SIG-M5 (cell line): ENCODE measurements at places on chromosomes 2 and 18.

DNA sequence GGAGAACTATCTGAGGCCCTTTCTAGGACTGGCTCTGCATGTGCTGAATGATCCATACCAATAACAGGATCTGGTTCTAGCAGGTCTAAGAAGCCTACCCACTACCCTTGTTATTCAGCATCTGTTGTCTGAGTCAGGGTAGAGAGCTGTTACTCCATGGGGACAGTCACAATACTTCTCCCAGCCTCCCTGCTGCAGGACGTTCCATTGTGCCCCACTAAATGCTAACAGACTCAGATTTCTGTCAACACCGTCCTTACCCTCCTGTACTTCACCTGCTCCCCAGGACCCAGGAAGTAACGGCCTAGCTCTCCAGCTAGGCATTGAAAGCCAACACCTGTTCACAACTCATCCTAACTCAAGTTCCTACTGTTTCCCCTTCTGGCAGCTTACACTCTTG, 719.7 kb upstream of the ID2 start:
- DNase-seq = no peak

DNA sequence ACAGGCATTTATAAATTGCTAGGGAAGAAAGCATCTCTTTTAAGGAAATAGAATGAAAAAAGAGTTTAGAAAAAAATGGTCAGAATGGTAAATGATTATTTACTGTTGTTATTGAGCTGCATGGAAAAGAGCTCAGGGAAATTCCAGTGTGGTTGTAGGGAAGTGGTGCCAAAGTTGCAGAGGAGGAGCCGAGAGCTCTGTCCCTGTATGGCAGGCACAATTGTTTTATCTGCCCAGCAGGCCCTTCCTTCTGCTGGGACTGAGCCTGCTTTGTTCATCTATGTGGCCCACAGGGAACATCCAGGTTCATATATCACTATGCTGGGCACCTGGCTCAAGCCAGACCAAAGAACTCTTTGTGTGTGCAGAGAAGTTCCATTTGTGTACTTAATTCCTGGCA, 80.8 kb upstream of the AGAP1 start:
- no peak for DNase-seq

GRCh38 chr18:55405893-55406406, 182.0 kb downstream of the TCF4 start:
- DNase-seq = no peak

- no peak for DNase-seq
Observed at GRCh38 chr18:33577685-33578517, at the start of gene ASXL3. TSS of gene ASXL3 (plus strand) at chr18:33578219. CDS start at chr18:33578632, 413 bp downstream.

DNA sequence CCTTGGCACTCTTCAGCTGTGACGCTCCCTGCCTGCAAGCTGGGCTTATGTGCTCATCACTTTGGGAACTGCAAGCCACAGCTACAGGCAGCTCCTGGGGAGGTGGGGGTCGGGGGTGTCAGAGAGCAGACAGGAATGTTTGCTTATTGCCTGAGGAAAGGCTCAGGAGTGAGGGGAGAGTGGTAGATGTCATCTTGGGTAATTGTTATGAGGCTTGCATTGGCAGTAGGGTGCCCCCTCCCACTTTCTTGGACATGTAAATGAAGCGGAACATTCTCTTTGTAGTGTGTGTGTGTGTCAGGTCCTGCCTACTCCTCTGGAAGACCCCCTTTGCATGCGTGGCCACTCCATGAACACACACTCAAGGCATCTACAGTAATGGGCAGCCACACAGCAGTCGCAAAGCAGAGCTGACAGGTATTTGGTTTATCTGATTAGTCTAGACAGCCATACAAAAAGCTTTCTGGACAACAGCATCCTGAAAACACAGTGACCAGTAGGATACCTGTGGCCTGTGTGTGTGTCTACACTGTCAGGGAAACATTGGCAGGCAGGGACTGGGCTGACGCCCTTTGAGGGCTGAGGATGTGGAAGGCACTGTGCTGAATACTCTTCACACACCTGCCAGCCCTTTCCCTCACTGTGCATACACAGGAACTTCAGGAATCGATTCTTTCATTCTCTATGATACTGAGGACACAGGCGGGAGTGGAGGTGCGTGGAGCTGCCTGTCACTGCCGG, 17.1 kb upstream of the MC2R start:
- DNase-seq = no peak

DNA sequence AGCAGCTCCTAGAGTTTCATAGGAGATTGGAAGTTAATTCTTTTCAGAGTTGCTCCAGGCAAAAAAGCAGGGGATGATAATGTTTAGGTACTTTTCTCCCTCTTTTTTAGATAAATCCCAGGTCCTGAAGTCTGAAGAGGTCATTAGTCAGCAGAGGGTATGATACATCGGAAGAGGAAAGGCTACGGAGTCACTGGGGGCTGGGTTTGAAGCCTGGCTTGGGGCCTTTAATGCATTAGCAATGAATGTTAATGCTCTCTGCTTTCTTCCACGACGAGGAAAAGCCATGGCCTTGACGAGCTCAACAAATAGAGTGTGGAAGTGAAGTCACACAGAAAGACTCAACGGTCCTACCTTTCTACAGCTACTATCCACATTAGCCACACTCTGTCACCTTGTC, 235.1 kb downstream of the NCKAP5 start:
- no peak for DNase-seq

- no peak for DNase-seq
Observed at GRCh38 chr2:197620133-197620532, 55.3 kb downstream of the RFTN2 start.

GRCh38 chr2:85185431-85185940, 52.3 kb downstream of the TCF7L1 start:
- DNase-seq = no peak

DNA sequence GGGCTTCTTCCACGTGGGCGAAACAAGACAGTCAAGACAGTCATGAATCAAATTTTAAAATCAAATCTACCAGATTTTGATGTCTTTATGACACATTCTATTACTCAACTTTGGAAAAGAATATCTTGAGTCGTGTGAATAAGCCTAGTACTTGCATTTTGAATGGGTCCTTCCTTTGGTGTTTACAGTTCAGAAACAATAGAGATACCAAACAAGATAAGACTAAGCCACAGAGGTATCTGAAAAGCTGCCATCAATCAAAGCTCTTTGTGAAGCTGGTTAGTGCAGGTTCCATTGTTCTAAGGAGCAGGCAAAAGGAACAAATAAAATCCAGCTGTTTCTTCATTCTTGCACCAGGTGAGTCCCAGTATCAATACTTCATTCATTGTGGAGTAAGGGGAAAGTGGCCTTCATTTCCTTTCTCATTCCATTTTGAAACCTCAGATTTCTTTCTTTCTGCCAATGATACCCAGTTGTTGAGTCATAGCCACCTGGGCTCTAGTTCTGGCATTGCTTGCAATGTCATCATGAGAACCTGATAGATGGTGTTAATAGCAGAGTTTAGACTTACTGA, 151.7 kb upstream of the L3MBTL4 start:
- no peak for DNase-seq

DNA sequence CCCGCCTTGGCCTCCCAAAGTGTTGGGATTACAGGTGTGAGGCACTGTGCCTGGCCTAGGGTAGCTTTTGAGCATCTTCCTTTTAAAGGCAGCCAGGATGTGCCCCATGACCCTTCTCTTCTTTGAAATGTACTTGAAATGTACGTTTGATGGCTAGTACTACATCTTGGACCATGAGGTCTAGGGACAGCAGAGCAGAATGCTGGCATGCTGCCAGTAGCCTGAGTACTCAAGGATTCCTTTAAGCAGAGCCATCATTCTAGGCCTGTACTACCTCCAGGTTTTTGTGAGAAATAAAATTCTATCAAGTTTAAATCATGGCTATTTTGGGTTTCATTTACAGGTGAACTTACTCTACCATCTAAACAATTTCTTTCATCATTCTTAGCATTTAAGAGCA, 2.9 kb upstream of the EML6 start:
- no peak for DNase-seq

DNA sequence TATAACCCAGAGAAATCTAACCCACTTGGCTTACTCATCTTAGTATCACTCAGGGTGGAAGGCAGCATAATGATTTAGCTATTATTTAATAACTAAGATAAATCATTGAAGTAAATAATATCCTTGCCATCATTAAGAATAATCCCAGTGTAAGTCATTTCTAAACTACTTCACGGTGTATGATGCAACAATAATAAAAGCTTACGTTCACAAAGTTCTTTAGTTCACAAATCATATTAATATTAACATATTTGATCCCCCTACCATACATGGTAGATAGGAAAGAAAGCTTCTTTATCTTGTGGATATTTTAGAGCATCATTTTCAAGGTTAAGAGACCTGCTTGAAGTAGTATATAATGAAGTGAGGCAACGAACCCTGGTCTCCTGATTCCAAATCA, 401.0 kb downstream of the NCKAP5 start:
- DNase-seq = no peak

DNA sequence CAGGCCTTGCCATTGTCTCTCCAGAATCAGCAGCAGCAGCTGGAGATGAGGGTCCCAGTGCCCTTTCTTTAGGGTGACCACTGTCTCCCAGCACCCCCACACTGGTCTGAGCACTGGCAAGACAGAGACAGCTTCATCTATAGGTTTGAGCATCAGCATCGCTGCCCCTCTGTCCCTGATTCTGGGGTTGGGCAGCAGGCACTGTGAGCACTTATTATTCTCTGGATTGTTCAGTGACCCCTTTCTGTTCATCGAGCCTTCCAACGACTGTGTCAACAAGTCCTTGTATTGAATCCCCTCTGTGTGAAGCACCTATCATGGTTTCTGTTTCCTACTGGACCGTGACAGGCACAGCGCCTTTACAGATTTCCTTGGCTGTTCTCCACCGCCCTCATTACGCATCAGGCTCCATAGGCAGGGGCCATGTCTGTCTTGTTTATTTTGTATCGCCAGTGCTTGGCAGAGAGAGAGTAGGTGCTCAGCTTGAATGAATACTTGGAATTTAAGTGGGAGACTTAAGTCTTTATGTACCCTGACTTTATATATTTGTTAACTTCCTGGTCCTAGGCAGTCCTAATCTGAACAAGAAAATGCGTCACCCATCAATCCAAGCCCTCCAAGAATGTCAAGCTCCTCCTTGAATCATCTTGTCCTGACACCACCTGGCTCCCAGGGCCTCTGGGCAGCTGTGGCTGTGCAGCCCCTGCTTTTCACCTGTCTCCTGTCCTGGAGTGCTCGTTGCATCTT, 11.4 kb downstream of the MALL start:
- no peak for DNase-seq

DNA sequence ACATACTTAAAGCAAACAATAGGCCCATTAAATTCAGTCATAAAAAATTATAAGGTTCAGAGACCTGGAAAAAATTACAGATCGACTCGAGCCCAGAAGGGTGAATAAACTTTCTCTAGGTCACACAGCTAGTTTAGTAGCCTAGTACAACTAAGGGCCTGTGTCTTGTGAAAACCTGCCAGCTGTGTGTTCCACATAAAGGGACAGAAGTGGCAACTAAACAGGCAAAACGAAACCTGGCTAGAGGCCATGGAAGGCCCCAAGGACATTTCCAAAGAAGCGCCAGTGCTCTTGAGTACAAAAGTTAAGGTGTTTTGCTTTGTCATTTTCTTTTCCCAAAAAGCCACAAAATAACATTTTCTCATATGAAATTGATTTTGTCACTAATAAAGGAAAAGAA, 164.9 kb downstream of the L3MBTL4 start:
- DNase-seq = no peak

GRCh38 chr2:138814123-138814898, 34.1 kb upstream of the NXPH2 start:
- DNase-seq = no peak

- DNase-seq = no peak
Observed at GRCh38 chr2:230924092-230924469, 961 bp downstream of the GPR55 start.

DNA sequence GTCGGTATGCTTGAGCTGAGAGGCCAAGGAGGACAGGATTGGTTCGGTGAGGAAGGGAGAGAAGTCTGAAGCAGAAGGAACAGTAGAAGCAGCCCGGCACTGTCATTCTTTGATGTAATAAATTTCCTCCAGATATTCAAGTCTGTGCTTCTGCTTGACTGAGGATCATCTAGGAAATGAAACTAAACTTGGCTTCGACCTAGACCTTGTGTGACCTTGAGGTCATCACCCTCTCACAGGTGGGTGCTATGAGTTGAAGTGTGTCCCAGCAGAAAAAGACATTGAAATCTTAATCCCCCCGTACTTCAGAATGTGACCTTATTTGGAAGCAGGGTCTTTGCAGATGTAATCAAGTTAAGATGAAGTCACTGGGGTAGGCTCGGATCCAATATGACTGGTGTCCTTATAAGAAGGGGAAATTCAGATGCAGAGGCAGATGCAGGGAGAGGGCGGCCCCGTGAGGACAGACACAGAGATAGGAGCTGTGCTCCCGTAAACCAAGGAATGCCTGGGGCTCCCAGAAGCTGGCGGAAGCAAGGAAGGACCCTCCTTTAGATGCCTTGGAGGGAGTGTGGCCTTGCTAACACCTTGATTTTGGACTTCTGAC, 49.0 kb downstream of the PRKCE start:
- no peak for DNase-seq

DNA sequence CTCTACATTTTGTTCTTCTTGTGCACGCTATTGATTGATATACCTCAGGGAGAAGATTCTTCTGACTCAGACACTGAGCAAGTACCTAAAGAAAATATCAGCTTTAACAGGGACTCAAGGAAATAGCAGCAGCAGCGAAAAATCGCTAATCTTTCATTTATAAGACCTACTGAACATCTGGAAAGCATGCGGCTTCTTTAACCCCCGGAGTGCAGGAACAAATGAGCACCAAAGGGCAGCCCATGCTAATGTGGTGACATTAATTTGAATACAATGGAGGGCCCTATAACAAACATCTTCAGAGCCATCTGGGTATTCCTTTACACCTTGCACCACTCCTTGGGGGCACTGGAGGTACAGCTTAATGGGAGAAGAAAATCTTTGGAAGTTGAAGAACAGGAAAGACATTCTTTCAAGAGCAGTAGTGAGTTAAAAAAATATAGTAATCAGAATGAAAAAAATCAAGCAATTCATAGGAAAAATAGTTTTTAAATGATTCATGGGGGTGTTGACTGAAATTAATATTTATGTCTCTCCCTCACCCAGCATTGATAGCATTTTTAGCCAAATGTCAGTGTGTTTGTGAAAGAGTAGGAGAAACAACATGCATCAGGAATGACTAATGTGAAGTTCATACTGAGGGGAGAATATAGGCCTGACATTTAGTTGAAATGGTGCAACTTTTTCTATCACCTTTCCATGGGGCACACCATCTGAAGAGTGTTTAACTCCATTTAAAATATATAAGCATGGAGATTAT, 281.7 kb downstream of the HRH4 start:
- DNase-seq = no peak

DNA sequence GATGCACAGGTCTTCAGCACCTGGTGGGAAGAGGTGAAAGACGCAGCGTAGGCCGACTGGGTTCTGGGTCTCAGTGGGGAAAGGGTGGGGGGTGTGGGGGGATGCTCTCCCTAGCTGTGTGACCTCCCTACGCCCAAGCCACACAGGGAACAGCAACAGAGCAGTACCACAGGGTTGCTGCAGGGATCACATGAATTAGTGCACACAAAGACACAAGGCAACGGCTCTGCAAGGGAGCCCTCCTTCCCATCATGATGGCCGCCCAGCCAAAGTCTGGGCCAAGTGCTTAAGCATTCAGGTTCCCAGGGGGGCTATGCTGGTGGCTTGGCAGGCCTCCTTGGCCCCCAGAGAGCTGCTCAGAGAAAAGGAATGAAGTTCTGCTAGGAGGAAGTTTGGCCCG, 28.2 kb upstream of the GBX2 start:
- no peak for DNase-seq

- no peak for DNase-seq
Observed at GRCh38 chr2:31207790-31208189, 9.5 kb downstream of the CAPN14 start.
